ELR (cell line): ENCODE measurements at places on chromosomes 4 and X.

DNA sequence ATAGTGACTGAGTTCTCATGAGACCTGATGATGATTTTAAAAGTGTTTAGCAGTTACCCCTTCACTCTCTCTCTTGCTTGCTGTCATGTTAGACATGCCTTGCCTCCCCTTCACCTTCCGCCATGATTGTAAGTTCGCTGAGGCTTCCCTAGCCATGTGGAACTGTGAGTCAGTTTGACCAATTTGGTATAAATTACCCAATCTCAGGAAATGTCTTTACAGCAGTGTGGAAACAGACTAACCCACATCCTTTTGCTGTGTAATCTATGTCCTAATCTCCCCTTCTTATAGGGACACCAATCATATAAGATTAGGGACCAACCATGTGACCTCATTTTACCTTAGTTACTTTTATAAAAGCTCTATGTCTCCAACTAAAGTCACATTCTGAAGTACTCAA, 677.8 kb downstream of the ADGRL3 start:
- DNase-seq = peak; percentile 21

DNA sequence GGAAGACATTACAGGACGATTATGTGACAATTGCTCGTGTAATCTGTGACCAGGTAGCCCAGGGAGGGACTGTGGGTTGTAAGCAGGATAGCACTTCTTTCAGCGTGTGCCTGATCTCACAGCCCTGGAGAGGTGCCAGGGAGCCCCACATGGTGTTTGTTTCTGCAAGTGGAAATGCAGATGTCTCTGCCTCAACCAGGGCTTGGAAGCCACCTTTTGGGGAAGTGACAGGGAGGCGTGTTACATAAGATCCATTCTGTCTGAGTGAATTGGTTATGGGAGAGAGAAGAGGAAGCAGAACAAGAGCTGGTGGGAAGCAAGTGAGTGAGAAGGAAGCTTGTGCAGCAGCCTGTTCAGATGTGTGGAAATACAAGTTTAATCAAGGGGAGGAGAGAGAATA, 104.5 kb upstream of the GATB start:
- DNase-seq = no peak

DNA sequence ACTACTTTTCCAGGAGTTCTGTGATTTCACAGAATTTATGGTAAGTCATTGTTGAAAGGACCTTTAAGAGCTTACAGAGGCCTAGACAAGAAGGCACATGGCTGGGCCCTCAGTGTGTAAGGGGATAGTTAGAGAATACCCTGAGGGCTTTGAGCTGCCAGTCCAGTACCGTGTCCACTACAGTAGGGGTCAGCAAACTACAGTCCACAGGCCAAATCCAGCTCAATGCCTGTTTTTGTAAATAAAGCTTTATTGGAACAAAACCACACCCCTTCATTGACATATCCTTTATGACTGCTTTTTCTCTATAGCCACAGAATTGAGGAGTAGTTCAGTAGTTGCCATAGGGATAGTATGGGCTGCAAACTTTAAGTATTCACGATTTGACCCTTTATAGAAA, 176.2 kb downstream of the MID1 start:
- peak; percentile 51 for DNase-seq

DNA sequence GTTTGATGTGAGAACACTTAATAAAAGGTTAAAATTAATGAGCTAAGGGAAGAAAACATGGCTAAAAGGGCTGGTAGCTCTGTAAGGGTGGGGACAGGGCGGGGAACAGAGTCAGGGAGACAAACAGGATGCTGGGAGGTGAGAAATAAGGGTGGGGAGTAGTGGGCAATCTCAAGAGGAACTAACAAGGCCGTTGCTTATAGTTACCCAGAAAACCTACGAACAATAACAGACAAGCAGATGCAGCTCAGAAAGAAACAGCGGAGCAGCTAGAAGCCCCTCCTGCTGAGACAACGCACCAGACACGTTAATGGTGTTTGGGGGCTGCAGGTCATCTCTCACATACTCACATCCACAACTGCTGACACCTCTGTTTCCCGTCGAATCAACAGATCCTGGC, 9.7 kb upstream of the KLF3 start:
- DNase-seq = no peak

GRCh38 chr4:168485156-168485910, 5.0 kb upstream of the DDX60L start:
- DNase-seq = peak; percentile 46

DNA sequence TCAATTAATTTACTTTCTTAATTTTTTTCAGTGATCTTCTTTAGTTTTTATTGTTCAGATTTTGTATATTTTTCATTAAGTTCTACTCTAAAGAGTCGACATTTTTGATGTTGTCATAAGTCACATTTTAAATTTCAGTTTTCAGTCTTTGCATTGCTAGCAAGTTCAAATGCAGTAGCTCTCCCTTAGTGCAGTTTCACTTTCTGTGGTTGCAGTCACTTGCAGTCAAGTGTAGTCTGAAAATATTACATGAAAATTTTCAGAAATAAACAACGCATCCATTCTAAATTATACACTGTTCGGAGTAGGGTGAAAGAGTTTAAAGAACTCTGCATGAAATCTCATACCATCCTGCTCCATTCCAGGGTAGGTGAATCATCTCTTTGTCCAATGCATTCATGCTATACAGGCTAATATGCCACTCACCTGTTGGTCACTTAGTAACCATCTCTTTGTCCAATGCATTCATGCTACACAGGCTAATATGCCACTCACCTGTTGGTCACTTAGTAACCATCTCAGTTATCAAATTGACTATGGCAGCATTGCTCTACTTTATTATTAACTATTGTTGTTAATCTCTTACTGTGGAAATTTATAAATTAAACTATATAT, 356.9 kb downstream of the STPG2 start:
- DNase-seq = no peak

DNA sequence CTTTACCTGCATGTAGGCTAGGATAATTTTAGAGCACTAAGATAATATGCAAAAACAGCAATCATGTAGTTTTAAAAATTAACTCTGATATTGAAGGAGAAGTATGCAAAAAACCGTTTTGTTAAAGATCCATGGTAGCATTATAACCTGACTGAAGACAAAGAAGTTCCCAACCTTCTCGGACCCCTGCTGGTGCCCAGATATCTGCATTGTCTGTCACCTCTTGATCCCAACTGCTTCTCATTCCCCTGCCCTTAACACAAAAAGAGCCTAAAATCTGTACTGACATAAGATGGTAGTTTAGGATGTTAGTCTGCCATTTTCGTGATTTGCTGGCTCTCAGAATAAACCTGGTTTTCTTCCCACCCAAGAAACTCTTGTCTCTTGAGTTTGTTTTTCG, 61.5 kb upstream of the UCP1 start:
- no peak for DNase-seq

DNA sequence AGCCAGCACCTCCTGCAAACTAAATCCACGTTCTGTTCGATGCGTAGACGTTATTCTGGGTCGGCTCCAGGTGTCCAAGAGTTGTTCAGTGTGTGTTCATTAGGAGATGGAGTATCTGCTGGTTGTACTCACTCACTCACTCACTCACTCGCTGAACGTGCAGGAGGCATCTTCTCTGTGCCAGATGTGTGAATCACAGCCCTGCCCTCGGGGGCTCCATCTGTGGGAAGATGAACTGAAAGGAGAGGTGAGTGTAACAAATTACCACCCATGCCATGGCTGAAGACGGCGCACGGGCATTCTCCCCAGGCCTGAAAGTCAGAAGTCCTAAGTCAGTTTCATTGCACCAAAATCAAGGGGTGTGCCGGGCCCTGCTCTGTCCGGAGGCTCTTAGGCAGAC, 16.1 kb downstream of the NSG1 start:
- peak; percentile 75 for DNase-seq

DNA sequence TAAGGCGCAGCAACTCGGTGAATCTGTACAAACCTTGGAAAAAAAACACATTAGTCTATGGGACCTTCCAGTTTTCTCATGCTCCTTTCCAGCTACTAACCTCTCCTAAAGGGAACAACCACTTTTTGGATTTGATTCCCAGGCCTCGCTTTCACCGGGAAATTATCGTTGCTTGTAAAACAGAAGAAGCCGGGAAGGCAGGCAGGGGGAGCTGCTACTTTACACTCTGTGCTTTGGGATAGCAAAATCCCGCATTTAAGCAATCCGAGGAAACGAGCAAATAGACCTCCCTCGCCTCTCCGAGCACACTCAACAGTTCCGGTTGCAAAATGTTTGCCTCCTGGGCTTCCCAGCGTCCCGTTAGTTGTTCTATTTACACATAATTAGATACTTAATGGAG, 1.2 kb downstream of the CD38 start:
- DNase-seq = peak; percentile 65

- no peak for DNase-seq
Observed at GRCh38 chrX:24285082-24285481, 28.8 kb downstream of the SUPT20HL2 start.

- DNase-seq = no peak
Observed at GRCh38 chrX:48179691-48180090, 16.9 kb downstream of the SSX5 start.

- DNase-seq = peak; percentile 54
Observed at GRCh38 chr4:109559625-109559982, 442 bp upstream of the MCUB start.

DNA sequence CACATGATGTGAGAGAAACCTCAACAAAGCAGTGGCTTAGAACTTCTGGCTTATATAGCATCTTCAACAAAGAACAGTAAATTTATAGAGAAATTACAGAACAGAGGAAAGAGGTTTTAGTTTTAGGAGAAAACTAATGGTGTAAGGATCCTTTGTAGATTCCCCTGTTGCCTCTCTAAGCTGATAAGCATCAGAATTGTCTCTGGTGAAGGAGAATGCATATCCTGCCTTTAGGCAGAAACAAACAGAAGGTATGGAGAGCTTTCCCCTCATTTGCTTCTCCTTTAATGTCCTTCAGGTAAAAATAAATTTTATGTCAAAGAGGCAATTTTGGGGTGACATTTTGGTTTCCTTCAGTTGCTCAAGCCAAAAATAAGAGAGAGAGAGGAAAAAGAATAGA, 625.9 kb downstream of the CCSER1 start:
- no peak for DNase-seq

DNA sequence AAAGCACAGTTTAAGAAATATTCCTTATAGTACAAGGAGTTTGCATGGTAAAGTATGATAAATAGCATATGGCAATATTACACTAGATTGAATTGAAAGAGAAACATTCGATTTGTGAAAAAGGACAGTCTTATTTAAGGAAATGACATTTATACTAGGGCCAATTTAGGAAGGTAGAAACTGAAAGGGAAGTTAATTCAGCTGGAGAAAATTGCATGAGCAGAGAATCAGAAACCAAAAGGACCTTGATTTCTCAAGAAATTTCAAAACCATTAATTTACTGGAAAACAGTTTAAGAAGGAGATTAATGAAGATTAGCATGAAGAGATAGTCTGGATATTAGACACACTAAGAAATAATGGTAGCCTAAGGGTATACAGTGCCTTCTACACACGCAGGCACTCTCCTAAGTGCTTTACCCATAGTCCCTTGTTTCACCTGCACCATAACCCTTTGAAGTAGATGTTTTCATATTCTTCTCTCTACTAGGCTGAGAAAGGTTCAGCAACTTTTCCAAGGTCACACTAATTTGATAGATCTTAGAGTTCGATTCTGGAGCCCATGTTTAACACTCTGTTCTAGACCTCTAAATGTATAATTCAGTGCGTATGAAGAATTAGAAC, 259.1 kb upstream of the SLIT2 start:
- no peak for DNase-seq

DNA sequence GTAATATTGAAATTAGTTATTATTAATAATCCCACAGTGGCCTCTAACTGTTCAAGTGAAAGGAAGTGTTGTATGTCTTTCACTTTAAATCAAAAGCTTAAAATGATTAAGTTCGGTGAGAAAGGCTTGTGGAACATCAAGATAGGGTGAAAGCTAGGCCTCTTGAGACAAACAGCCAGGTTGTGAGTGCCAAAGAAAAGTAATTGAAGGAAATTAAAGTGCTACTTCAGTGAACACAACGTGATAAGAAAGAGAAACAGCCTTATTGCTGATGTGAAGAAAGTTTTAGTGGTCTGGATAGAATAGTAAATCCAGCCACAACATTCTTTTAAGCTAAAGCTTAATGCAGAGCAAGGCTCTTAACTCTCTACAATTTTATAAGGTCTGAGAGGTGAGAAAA, 42.6 kb upstream of the IL13RA2 start:
- DNase-seq = no peak

DNA sequence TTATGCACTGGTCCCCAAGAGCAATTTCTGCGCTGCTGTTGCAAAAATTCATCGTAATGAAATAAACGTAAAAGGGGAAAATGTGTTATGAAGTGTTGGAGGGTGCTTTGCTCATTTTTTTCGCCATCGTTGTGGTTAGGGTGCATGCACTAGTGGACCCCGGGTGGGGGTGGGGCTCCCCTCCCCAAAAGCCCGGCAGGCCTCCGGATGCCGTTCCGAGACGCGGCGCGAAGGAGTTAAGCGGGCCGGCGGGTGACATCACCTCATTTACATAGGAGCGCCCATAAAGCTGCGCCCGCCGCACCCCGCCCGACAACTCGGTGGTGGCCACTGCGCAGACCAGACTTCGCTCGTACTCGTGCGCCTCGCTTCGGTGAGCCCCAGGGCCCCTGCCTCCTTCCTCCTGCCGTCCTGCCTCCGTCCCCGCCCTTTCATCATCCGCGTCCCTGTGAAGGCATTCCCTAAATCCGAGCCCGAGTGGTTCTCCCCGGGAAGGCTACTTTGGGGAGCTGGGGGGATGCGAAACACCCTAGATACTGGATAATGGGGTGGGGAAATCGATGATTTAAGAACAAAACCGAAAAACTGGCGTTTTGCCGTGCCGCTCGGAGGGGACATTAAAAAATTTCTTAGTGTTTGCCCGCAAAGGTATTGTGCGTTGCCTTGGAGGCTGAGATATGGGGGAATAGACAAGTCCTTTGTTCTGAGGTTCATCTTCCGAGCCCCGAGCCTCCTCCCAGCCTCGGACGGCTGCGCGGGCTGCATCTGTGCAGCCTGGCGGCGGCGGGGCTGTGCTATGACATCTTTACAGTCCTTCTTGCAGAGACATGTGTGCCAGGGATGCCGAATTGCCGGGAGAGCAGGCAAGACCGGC, at the start of gene TMSB4X:
Gene TMSB4X (plus strand): TSS at position 315 of the 874 bp plus-strand sequence.
- DNase-seq = peak; percentile 81

GRCh38 chrX:155745792-155746191, 133.0 kb upstream of the TMLHE start:
- no peak for DNase-seq

- no peak for DNase-seq
Observed at GRCh38 chr4:23973308-23973855, 83.5 kb upstream of the PPARGC1A start.

DNA sequence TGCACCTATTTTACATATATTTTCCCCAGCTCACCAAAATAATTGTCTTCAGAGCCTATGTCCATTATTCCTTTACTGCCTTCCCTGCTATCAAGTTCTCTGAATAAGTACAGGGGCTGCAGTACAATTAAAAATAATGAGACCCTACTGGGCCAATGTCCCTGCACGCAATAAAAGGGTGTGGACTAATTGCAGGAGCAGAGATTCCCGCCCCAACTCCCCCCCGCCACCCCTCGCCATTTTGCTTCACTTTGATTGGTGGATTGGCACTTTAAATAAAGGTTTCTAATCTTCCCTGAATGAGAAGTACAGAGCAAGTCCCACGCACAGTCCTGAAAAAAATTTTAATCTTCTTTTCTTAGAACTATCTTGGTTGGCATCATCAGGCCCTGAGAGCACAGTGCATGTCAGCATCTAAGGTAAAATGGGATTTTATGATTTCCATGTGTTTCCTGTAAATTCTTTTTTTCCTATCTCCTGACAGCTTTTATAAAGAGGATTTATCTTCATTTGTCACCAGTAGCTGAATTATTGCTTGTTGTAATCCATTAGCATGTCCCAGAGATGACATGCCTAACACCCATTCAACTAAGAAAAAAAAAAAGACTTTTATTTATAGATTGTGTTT, at the start of gene AMBN:
Gene AMBN (plus strand): TSS at position 302 of the 628 bp plus-strand sequence. CDS start 103 bp downstream, at position 405.
- DNase-seq = no peak
